ENCODE measurements at places on chromosomes 6 and 20.
A peak's percentile ranks its signal among the peaks of the same experiment; 100 is the strongest.

DNA sequence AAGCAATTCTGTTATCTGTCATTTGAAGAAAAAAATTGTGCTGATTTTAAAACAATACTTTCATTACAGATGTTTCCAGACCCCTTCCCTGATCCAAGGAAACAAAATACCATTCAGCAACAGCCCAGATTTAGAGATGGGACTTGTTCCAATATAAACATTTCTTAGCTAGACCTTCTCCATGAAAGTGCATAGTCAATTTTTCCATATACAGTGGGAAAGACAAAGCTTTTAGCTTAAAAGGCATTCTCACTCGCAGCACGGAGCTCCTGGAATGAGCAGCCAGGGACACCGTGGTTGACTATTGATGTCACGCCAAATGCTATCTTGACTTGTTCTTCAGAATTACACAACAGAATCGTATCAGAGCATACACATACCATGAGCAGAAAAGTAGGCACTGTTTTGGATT lies 21.5 kb downstream of the LAMA4 start:
- DNase-seq, result peak; percentile 76

DNA sequence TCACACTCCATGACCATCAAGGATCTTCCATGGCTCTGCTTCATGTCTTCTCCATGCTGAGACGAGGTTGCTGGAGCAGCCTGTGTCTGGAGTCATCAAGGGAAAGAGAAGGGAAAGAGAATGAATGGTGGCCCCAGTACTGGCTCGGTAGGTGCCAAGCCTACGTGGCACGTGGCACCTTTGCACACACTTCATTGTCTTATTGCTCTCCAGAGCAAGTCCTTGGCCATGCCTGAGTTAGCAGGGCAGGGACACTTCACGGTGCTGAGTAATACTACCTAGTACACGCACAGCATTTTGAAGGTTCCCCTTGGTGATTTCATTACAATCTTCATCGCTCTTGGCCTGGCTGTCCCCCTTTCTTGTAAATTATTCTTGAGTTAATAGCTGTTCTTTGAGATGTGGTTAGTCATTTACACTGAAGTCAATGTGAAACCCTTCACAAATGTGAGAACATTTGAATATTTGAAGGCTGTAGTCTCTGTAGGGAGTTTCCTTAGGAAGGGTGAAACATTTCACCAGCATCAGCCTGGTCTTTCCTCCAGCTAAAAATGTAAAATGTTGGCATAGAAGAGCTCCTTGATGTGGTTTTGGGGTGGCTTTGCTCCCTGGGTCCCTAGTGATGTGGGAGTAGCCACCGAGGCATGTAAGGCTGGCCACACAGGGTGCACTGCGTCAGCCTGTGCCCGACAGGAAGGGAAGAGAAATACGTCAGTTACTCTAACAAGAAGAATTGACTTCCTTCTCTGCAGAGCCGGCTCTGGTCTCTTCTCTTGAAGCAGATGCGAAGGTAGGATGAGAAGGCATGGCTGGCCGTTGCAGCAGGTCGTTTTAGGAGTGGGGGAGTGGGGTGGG lies at the start of gene SYTL3:
SYTL3 (plus strand) TSS at position 766 of the 855 bp plus-strand sequence. CDS start 13,215 bp downstream, outside the sequence.
- DNase-seq, result no peak

- no peak for DNase-seq
Measured at GRCh38 chr6:54935739-54936138, 89.2 kb downstream of the FAM83B start.

DNA sequence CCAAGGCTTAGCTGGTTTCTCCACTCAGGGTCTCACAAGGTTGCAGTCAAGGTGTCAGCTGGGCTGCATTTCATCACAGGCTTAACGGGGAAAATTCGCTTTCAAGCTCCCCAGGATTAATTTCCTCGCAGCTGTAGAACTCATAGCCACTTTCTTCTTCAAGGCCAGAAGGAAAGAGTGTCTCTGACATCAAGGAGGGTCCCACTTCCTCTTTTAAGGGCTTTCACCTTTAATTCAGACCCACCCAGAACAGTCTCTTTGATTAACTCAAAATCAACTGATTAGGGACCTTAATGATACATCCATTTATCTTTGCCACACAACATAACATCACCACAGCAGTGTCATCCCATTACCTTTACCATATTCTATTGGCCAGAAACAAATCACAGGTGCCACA lies 183.3 kb upstream of the ARID1B start:
- no peak for DNase-seq

- no peak for DNase-seq
Measured at GRCh38 chr6:40358473-40359460, 228.4 kb downstream of the LRFN2 start.

- DNase-seq, result no peak
Measured at GRCh38 chr6:116535109-116535508, 10.4 kb downstream of the TRAPPC3L start.

GRCh38 chr20:7971536-7972280 lies 31.4 kb upstream of the HAO1 start:
- no peak for DNase-seq

DNA sequence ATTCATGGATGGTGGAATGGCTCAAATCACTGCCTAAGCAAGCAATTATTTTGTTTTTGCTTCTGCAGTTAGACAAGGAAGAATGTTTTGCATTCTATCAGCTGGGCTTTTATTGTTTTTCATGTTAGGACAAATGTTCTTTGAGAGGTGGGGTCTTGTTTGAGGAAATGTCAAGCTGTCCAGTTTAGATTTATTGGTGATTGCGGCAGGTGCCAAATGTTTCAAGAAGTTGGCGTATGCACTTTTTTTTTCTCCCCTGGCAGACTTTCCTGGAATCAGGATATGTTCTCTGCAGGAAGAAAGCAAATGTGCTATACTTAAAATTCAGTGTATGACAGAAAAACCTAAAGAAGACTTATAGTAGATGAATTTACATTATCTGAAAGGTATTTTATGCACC lies 81.0 kb upstream of the JAG1 start:
- DNase-seq, result no peak

GRCh38 chr6:155235087-155235486 lies 28.7 kb upstream of the CLDN20 start:
- no peak for DNase-seq

GRCh38 chr6:139904158-139904533 lies 529.7 kb upstream of the CITED2 start:
- DNase-seq, result no peak
